Naive thymus-derived CD8-positive, alpha-beta T cell (primary cell): ENCODE measurements at places on chromosomes 5 and 9. TPM values are rescaled to one million over a fixed set of nuclear protein-coding genes. Genes with fewer than 3 reads are reported as not detected.

Gene TAL2
- not detected for polyA plus RNA-seq

Gene EGR1
- 0.66 TPM for polyA plus RNA-seq

Gene ADAMTS2
- polyA plus RNA-seq: not detected

Gene ALDOB
- polyA plus RNA-seq: not detected

DNA sequence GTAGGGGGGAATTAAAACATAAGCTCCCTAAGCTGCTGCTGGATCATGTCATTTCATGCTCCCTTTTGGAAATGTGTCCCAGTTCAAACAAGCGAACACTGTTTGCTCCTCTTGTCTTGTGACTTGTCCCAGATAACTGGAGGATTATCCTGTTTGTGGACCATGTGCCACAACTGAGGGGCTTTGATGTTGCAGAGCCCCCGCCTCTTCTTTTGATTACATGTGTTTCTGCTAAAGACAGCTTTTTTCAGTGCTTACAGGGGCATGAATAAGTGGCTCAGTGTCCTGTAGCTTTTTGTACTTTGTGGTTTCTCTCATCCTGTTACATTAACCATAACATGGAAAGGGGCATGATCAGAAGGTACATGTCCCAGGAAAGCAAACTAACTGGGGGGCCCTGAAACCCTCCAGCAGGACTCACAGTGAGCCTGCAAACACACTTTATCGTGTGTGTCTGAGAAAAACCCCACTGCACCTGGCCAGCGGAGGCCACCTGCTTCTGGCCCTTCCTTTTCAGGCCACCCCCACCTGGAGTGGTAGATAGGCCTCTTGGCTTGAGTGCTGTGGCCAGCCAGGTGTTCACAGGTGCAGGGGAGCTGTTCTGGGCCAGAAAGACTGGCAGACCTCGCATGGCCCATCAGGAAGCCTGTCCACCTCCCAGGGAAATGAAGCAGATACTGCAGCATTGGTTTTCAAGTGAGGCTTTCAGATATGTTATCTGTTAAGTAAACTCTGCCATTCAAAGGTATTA, 285.6 kb downstream of the FANCC start:
- no peak overlapping the region for H3K27ac ChIP-seq
- no peaks in the 10 kb centered on the region for H3K27me3 ChIP-seq
- DNase-seq: no peak
- peaks cover 9% of the 10 kb centered on the region for H3K36me3 ChIP-seq
- H3K4me3 ChIP-seq: no peak overlapping the region

Gene ANGPTL2
- not detected for polyA plus RNA-seq

Gene ENDOG
- 19.0 TPM for polyA plus RNA-seq

- peaks cover 38% of the 10 kb centered on the region for H3K27me3 ChIP-seq
- no peak overlapping the region for H3K4me3 ChIP-seq
- H3K4me1 ChIP-seq: no peaks in the 10 kb centered on the region
- H3K27ac ChIP-seq: no peak overlapping the region
- DNase-seq: no peak
Observed at GRCh38 chr5:174235221-174236011, 189.9 kb downstream of the NSG2 start.

DNA sequence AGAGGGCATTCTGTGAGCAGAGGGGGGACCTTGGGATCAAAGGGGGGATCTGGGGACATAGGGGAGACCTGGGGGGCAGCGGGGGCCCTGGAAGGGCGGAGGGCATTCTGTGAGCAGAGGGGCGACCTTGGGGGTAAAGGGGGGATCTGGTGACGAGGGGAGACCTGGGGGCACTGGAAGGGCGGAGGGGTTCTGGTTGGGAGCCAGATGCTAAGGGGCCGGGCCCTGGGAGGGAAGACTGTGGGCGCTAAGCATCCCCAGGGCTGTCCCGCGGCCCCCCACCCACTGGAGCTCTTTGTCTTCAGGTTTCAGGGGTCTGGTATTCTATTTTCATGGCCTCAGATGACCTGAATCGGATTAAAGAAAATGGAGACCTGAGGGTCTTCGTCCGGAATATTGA, 748 bp downstream of the LCN9 start:
- no peak overlapping the region for H3K27ac ChIP-seq
- no peak overlapping the region for H3K4me3 ChIP-seq
- no peak for DNase-seq
- no peaks in the 10 kb centered on the region for H3K27me3 ChIP-seq
- no peaks in the 10 kb centered on the region for H3K36me3 ChIP-seq

DNA sequence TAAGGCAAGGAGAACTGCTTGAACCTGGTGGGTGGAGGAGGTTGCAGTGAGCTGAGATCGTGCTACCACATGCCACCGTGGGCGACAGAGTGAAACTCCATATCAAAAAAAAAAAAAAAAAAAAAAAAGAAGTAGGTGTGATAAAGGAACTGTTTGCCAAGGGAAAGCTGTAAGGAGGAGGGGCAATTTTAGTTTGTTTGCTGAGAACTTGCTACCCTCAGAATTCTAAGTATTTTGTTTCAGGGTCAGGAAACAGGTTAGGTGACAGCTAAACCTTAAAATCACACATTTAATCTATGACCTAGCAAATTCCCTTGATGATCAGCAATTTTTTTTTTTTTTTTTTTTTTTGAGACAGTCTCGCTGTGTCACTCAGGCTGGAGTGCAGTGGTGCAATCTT, 7.2 kb upstream of the ARRDC3 start:
- H3K4me3 ChIP-seq: no peak overlapping the region
- no peaks in the 10 kb centered on the region for H3K27me3 ChIP-seq
- H3K27ac ChIP-seq: no peak overlapping the region
- H3K36me3 ChIP-seq: no peaks in the 10 kb centered on the region

DNA sequence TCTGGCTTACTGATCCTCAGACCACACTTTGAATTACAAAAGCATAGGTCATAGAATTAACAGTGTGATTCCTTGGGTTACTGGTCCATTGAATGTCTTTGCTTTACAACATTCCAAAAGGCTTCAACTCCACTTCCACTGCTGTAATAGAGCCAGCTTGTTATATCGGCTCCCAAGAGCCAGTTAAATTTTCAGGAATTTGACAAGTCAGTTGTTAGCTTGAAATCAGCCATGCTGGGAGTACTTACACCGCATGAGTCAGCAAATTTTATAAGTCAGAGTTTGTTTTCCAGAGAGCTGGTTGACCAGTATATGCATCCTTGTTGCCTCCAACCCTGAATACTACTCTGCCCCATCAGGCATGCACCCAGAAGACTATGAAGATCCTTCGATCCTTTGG, 73.1 kb downstream of the FOXB2 start:
- H3K27me3 ChIP-seq: peaks cover 12% of the 10 kb centered on the region
- DNase-seq: no peak
- H3K27ac ChIP-seq: no peak overlapping the region
- no peaks in the 10 kb centered on the region for H3K36me3 ChIP-seq
